ENCODE measurements at places on chromosomes 2 and 18.

GRCh38 chr18:44987371-44987770, 306.7 kb downstream of the SETBP1 start:
- DNase-seq, result no peak

GRCh38 chr18:4181882-4182568, 273.1 kb downstream of the DLGAP1 start:
- DNase-seq, result peak; percentile 77

- no peak for DNase-seq
Observed at GRCh38 chr2:217252181-217252580, 392.3 kb upstream of the TNP1 start.

DNA sequence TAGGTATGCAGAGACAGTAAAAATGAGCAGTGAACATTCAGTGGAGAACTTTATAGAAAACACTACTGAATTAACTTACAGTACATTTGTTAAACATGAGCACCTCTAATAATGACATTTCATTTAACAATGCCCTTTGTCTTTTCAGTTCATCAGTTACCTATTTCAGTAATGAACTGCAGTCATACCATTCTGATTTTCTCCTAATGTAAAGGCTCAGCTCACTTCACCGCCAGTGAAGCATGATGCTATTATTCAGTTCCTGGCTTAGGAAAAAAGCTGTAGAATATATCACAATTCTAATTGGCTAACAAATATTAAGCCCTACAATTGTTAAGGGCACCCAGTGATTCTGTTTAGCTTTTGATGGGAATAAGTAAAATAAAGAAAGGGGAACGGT, 37.1 kb upstream of the CCDC93 start:
- DNase-seq, result no peak

DNA sequence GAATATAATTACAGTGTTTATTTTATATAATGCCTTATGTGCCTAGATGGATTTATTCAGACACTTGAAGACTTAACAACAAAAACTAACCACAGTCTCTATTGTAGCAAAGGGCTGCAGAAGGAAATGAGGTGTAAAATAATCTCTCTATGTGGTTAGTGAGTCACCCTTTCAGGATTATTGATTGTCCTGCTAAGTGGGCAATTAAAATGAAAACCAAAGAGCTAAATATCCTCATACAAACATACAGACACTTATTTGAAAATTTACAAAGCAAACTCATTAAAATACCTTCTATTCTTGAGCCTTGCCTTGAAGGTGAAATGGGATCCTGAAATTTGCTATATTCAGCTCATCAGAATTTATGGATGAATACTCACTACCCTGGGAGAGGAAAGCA, 27.7 kb upstream of the DCC start:
- no peak for DNase-seq

GRCh38 chr2:239274391-239275043, 126.3 kb downstream of the HDAC4 start:
- DNase-seq, result no peak

DNA sequence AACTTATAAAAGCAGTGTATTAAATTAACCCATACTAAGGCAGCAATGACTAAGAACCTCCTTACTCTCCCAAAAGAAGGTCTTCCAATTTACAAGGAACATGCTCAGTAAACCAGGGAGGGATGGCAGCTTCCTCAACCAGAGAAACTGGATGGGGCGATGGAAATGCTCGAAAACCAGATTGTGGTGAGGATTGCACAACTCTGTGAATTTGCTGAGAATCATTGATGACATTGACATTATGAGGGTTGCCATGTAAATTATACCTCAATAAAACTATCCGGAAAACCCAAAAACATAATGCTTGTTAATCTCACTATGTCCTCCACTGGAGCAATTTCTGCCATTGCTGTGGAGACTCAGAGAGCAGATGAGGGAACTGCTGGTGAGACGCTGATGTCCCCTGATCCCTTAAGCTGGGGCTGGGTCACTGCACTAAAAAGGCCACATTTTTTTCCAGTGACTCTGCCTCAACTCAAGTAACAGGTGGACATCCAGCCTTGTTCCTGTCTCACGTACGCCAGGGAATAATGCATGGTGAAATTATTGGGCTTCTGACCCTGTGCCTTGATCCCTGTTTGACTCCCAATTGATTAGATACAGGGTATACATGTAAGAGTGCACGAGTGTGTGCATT, 288.3 kb downstream of the CYP26B1 start:
- no peak for DNase-seq

- no peak for DNase-seq
Observed at GRCh38 chr2:59398081-59398480, 1155.4 kb downstream of the BCL11A start.

DNA sequence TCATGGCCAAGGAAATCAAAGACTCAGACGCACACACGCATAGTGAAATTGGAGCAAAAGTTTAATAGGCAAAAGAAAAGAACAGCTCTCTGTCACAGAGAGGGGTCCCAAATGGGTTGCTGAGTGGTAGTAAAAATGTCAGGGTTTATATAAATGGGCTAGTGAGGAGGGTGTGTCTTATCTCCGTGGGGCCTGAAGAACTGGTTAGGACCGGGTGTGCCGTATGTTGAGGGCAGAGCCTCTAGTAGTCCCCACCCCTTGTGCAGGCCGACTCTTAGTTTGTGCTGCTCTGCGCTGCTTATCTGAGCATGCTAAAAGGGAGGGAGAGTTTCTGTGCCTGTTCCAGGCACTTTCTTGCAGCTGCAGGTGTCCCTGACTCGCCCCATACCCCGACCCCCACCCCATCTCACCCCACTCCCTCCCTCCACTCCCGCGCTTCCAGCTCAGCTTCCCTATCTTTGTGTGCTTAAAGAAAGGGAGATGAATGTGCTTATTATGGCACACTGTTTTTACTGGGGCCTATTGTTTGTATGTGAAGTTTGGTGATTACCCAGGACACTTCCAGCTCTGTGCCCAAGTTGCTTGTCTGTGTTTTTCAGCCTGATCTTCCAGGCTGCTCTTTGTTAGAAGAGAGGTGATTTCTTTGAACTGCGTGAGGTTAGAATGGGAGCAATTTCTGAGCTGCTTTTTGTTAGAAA, 167.4 kb downstream of the SPAG16 start:
- no peak for DNase-seq

GRCh38 chr2:44441200-44441599, 79.5 kb downstream of the CAMKMT start:
- DNase-seq, result no peak

- no peak for DNase-seq
Observed at GRCh38 chr2:38187541-38188011, 111.6 kb upstream of the CYP1B1 start.

All from iPS DF 19.7 (cell line).